ENCODE measurements at places on chromosomes 13 and 19.

DNA sequence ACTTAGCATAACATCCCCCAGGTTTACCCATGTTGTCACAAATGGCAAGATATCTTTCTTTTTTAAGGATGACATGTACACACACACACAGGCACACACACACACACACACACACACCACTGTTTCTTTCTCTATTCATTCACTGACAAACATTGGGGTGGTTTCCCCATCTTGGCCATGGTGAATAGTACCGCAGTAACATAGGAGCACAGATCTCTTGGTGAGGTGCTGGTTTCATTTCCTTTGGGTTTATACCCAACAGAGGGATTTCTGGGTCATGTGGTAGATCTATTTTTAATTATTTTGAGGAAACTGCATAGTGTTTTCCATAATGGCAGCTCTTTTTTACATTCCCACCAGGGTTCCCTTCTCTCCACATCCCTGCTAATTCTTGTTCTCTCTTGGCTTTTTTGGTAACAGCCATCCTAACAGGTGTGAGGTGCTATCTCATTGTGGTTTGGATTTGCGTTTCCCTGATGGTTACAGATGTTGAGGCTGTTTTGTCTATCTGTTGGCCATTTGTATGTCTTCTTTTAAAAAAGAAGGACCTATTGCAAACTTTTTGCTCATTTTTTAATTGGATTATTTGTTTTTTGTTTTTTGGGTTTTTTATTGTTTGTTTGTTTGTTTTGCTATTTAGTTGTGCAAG lies 251.7 kb upstream of the IRS2 start:
- no peak for DNase-seq

DNA sequence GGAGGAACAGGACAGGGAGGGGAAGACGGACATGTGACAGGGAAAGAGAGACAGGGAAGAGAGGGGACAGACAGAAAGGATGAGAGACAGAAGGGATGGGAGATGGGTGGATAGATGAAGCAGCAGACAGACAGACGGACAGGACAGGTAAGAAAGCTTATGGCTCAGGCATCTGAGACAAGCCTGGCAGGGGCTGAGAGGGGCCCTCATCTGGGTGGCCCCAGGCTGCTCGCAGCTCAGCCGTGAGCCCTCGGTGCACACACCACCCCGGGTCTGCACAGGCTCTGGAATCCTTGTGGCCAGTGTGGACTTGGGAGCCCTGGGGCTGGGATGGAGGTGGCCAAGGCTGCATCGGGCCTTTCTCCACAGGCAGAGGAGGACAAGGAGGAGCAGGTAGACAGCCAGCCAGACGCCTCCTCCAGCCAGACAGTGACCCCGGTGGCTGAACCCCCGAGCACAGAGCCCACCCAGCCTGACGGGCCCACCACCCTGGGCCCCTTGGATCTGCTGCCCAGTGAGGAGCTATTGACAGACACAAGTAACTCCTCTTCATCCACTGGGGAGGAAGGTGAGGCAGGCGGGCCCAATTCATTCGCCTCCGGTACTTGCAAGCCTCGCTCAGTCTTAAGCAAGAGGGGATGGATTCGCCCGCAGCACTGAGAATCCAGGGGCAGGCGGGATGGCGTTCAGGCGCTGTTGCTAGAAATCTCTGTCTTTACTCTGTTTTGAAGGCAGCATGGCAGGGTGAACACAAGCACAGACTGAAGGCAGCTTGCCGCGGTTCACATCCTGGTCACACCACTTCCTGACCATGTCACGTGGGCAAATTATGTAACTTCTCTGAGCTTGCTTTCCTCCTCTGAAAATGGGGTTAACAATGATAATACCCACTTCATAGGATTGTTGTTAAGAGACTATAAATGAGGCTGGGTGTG lies 14.0 kb downstream of the GRAMD1A start:
- DNase-seq: peak; percentile 83

DNA sequence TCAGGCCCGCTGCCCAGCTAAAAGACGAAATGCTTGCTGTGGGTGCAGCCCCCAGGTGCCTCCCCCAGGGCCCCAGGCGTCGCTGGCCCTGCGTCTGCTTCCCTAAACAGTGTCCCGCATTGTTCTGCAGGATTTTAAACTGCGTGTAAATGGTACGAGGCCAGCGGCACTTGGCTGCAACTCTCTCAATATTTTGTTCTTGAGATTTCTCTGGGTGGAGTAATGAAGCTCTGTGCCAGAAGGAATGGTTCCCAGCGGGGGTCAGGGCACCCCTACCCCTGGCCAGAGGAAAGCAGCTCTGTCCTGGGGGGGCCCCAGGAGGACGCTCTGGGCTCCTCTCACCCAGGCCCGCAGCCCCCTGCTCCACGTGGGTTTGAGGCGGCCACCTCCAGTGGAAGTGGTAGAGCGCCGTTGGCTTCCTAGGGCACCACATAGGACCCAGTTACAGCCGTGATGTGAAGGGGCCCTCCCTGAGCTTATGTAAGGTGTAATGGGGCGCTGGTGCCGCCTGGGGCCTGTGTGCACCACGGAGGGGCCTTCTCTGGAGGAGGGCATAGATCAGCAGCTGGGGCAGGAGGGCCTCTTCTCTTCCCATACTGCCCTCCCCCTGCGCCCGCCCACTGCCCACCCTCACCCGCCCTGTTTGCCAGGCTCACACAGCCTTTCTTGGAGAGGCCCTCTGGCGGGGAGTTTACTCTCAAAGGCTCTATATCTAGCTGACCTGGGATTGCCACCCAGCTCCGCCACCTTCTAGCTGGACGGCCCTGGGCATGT lies 19.8 kb downstream of the PAK4 start:
- no peak for DNase-seq

GRCh38 chr13:28375250-28375930 lies 119.5 kb downstream of the FLT1 start:
- DNase-seq: no peak

GRCh38 chr19:19774354-19775033 lies 41.6 kb upstream of the ZNF14 start:
- no peak for DNase-seq

- DNase-seq: no peak
These were observed 128.9 kb downstream of the RNF17 start for GRCh38 chr13:24892829-24893228.

DNA sequence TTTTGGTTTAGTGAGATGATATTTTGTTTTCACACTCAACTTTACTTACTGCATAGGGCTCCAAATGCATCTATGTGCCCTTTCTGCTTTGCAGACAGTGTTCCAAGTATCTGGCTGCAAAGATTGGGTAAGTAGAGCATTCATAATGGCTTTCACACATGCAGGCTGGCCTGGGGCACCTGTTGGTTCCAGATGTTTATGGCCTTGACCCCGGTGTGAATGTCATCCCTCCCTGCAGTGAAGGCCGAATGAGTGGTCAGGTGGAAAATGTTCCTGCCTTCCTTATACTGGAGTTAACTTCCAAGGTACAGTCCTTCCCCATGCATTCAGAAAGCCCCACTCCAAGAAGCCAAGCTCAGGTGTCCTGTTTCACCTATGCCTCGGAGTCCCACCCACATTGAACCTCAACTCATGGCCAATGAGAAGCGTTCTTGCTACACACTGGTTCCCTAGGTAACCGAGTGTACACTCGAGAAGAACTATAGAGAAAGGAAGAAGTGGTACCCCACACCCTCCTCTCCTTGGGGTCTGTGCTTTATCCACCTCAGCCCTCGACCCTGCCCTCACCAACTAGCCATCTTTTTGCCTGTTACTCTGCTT lies 23.0 kb upstream of the ZNF536 start:
- no peak for DNase-seq

DNA sequence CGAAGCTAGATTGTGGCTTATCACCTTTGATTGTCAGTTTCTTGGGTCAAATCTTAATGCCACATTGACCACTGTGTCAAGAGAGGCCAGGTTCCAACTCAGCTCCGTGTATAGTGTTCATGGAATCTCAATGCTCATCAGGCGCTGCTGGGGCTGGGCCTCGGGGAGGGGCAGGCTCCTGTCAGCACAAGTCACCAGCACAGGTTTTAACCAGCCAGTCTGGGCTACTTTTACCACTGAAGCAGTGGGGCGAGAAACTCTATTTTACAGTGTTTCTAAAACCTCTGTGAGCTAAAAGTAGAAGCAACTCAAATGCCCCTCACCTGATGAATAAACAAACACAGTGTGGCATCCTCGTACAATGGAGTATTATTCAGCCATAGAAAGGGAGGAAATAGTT lies 118.7 kb upstream of the GJB6 start:
- no peak for DNase-seq

- no peak for DNase-seq
These were observed 265.2 kb upstream of the SGCG start for GRCh38 chr13:22915442-22916082.

Data from GF-D8 (cell line).